ENCODE measurements at places on chromosomes 12 and 14.
A peak's percentile ranks its signal among the peaks of the same experiment; 100 is the strongest.

DNA sequence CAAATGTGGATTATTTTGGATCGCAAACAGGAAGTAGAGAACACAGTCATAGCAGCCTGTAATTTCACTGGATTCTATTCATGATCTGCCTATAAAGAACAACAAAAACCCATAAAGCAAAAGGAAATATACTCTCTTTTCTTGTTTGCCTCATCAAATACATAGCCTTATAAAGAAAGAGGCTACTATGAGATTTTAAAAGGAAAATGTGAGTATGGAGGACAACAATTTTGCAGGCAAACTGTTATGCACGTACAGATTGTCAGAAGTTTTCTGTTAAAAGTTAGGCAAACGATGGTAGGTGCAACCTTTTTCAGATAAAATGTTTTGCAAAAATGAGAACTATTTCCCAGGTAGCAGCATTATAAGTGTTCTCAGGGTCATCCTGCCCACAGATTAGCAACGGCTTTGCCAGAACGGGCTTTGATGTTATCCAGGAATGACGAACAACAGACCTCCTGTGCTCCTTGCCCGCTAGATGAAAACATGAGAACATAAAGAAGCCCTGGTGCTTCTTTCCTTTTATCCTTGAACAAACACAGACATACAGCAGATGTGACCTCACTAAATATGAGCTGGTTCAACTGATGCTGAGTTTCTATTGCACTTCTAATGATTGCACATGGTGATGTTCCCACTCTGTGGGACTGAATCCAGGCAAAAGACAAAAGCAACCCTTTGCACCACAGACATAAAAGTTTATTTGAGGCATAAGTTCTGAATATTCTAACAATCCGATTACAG lies 88.1 kb downstream of the ITPR2 start:
- DNase-seq, result no peak

DNA sequence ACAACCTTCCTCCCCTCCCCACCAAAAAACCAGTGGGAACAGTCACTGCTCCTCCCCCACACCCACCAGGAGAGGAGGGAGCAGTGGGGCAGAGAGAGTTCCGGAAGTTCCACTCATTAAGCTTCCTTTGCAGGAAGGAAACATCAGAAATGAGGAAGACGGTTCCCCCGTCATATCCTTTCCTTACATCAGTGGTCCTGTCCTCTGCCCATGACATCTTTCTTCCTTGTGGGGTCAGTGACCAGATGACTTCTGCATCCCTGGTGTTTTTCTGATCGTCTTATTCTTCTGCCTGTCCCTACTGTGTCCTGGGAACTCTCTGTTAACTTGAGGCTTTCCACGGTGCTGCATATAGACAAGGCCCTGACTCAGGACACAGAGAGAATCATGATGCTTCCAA lies 40.8 kb upstream of the SPTLC2 start:
- no peak for DNase-seq

- no peak for DNase-seq
These were observed 5.0 kb downstream of the IGF1 start for GRCh38 chr12:102475355-102475754.

DNA sequence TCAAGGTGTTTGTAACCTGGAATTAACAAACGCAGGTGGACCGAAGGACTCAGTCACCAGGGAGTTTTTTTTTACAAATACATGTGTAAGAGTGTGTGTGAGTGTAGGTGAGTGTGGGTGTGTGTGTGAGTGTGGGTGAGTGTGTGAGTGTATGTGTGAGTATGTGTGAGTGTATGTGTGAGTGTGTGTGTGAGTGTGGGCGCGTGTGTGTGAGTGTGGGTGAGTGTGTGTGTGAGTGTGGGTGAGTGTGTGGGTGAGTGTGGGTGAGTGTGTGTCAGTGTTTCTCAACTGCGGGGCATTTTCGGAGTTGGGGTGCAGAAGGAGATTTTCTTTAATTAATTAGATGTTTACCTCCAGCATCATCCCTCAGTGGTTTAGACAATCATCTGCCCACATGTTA lies 1178.8 kb downstream of the VRK1 start:
- DNase-seq, result no peak

GRCh38 chr14:57051633-57052032 lies 217.1 kb downstream of the EXOC5 start:
- no peak for DNase-seq

DNA sequence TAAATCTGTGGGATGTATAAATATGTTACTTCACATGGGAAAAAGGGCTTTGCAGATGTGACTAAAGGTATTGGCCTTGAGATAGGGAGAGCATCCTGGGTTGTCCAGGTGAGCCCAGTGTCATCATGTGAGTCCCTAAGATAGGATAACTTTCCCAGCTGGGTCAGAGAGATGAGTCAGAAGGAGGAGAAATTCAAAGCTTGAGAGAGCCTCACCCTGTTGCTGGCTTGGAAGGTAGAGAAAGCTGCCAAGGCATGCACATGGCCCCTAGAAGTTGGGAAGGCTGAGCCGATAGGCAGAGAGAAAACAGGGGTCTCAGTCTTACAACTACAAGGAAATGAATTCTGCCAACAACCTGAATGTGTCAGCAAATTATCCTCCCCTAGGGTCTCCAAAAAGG lies 213.0 kb downstream of the ADGRD1 start:
- no peak for DNase-seq

DNA sequence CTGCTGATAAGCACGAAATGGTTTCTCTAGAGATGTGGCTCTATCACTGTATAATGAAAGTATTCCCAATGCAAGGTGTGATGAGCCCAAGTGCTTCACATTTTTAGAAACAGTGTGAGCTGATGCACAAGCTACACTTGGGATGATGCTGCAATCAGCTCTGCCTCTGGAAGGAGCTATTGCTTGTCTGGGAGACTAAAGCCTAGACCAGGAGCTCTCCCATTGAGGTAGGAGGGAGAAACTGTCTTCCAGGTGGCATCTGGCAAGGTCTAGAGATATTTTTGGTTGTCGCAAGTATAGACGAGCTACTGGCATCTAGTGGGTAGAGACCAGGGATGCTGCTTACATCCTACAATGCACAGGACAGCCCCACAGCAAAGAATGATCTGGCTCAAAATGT lies 42.0 kb downstream of the HECTD4 start:
- no peak for DNase-seq

GRCh38 chr12:95282266-95282665 lies 64.7 kb downstream of the VEZT start:
- DNase-seq, result no peak

- DNase-seq, result no peak
These were observed 116.3 kb downstream of the TMTC3 start for GRCh38 chr12:88258396-88258795.

GRCh38 chr12:120762086-120762485 lies 36.5 kb downstream of the ACADS start:
- DNase-seq, result peak; percentile 34

GRCh38 chr12:132481771-132482745 lies 7.9 kb upstream of the FBRSL1 start:
- no peak for DNase-seq

DNA sequence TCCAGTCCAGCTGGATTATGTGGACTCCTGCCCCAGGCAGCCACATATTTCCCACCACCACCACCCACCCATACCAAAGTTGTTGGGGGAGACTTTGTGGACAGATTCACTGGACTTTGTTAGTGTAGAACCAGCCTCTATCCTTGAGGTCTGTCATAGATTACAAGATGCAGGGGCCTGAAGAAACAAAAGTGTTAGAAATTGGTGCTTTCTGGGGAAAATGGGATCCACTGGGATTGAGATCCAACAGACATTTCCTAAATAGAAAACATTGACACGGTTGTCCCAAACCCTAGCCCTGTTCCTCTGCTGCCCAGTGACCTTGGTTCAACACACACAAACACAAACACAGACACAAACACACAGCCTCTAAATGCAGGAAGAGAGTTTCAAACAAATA lies 36.6 kb upstream of the TBX5 start:
- no peak for DNase-seq

DNA sequence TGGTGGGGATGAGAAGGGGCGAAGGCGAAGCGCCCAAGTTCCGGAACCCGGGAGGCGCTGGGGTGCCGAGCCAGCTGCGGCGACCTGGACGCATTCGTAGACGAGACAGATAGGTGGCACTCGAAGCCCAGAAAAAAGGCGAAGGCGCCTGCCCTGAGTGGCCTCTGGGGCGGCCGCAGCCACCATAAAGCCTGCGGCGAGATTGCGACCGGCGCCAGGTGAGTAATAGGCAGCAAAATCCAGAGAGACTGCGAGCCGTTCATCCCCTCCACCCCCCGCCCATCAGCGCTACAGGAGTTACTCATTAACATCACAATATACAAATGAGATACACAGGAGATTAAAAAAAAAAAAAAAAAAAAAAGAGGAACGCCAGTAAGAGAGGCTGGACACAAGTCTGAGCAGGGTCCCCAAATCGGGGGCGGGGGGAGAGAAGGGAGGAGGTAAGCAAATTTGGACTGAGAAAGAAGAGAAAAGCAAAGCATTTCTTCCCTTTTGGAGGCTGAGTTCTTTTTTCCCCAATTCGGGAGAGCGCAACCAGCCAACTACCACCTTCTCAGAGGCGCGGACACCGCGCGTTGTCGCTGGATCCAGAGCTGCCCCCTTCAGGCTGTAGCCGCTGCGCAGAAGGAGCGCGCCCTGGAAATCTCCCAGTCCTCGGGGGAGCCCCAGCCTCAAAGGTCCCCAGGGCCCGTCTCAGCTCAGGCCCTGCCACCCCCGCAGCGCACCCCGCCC lies 15.7 kb downstream of the TBX3 start:
- DNase-seq, result no peak

- DNase-seq, result no peak
These were observed 84.2 kb downstream of the AACS start for GRCh38 chr12:125149160-125150108.

- DNase-seq, result peak; percentile 40
These were observed 329.6 kb downstream of the TMTC2 start for GRCh38 chr12:83016218-83016835.

- no peak for DNase-seq
These were observed 219.2 kb downstream of the PDZRN4 start for GRCh38 chr12:41407232-41407799.

GRCh38 chr12:124053851-124054250 lies 80.8 kb downstream of the ZNF664 start:
- peak; percentile 33 for DNase-seq

GRCh38 chr12:121925358-121925695 lies 6.9 kb downstream of the CFAP251 start:
- no peak for DNase-seq

DNA sequence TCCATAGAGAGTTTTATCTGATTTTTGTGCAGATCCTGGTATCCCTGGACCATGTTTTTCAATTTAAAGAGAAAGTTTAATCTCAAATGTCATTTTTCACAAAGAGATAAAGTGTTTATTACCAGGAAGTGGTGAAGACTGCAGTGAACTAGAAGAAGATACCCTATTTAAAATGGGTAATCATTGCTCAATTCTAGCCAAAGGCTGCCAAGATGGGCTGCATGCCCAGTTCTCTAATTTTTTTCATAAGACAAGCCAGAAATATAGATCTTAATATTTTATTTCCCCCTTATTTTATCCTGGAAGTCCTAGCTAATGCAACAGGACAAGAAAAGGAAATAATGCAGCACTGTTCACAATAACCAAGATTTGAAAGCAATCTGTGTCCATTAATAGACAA lies 343.5 kb downstream of the PCNX1 start:
- no peak for DNase-seq

- no peak for DNase-seq
These were observed 256.4 kb upstream of the PWP1 start for GRCh38 chr12:107429006-107429705.

DNA sequence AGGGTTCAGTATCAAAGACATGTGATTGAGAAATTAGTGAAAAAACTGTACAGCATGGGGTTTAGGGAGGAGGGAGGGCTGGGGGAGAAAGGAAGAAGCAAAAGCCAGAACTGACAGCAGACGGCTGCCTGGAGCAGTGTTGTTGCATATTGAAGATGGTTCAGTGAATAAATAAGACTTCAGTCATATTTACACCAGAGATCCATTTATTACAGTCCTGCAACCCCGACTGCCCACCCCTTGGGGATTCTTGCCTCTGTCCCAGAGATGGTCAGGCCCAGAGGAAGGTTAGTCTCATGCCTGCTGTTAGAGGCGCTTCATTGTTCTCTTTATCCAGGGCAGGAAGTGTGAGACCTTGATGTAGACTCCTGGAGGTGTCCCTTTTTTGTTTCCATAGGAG lies 3.2 kb downstream of the GZMH start:
- DNase-seq, result no peak

GRCh38 chr12:46358325-46358700 lies 14.3 kb downstream of the SLC38A2 start:
- no peak for DNase-seq

DNA sequence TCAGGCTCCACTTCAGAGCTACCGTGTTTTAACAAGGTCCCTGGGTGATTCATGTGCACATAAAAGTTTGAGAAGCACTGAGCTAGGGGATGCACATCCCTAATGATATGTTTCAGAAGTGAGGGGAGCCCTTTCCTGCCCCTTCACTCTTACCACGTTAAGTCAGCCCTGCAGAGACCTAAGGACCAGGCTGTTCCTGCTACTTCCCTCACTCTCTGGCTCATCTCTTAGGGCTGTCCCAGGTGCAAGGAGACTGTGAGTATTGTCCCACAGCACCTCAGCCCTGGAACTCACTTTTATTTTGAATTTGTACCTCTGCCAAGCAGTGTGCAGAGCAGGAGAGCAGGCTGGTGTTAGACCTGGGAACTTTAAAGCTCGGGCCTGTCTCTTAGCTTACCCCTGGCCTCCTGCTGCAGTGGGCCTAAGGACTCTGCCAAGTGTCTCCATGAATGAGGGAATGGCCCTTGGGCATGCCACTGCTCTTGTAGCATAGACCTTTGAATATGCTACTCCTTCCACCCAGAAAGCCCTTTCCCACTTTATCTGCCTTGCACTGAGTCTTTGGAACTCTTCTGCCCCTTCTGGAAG lies 11.0 kb upstream of the SUSD6 start:
- no peak for DNase-seq

- no peak for DNase-seq
These were observed 5.7 kb downstream of the SVOP start for GRCh38 chr12:109014984-109015765.

- no peak for DNase-seq
These were observed 15.0 kb upstream of the RFLNA start for GRCh38 chr12:124279846-124280360.

DNA sequence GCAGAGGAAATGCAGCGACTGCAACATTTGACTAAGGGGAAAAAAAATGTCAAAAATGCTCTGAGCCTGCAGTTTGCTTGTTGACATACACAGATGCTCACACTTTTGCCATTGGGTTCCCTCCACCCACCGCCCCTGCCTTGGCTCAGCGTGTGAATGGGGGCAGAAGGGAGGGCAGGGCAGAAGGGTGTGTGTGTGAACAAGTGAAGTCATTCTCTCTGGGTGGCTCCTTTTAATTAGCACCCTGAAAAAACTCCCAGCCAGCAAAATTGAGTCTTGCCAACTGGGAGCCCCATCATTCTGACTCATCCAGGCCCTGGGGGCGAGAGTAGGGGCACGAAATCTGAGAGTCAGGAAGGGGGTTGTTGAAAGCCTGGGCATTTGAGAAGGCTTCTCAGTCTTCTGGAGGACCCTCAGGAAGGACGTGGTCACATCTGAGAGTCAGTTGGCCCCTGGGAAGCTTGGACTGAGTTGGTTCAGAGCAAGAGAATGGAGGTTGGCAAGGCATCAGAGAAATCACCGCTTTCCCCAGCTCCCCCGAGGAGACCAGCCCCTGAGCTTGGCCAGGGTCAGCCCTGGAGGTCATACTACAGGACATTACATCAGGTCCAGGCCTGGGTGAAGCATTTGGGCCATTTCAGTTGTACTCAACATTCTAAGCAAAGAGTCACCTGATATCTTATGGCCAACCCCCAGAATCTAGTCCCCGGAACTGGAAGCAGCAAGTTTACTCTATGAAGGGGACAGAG lies 22.7 kb upstream of the KRT78 start:
- DNase-seq, result peak; percentile 86

- no peak for DNase-seq
These were observed 30.6 kb upstream of the NFKBIA start for GRCh38 chr14:35435177-35435576.

Data from retinal pigment epithelial cell (primary cell).